Endothelial cell (in vitro differentiated cells): ENCODE measurements at places on chromosomes 13 and 19.

GRCh38 chr13:104810242-104810641 is 1725.2 kb downstream of the EFNB2 start:
- H3K36me3 ChIP-seq: no peaks in the 10 kb centered on the region
- H3K27ac ChIP-seq: no peak overlapping the region
- DNase-seq: no peak
- no peaks in the 10 kb centered on the region for H3K27me3 ChIP-seq
- no peaks in the 10 kb centered on the region for H3K4me1 ChIP-seq

- peaks cover 2% of the 10 kb centered on the region for H3K27me3 ChIP-seq
- no peak overlapping the region for H3K4me3 ChIP-seq
- no peaks in the 10 kb centered on the region for H3K36me3 ChIP-seq
These were observed 121.8 kb upstream of the OBI1 start for GRCh38 chr13:78780708-78781107.

DNA sequence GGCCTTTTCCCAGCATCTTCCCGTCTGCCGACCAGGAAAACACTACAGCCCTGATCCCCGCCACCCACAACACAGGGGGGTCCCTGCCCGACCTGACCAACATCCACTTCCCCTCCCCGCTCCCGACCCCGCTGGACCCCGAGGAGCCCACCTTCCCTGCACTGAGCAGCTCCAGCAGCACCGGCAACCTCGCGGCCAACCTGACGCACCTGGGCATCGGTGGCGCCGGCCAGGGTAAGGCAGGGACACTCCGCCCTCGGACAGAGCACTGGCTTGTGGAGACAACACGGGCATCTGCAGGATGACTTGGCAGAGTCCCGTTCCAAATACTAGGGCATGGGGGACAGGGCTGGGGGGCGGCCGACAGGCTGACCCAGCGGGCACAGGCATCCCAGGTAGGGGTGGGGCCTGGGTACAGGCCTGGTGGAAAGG is 31.1 kb downstream of the COMP start:
- H3K4me1 ChIP-seq: no peaks in the 10 kb centered on the region
- DNase-seq: no peak
- no peak overlapping the region for H3K4me3 ChIP-seq
- H3K27ac ChIP-seq: no peak overlapping the region
- no peaks in the 10 kb centered on the region for H3K36me3 ChIP-seq

- H3K27me3 ChIP-seq: peaks cover 7% of the 10 kb centered on the region
- peaks cover 12% of the 10 kb centered on the region for H3K4me1 ChIP-seq
- no peak for DNase-seq
- no peak overlapping the region for H3K27ac ChIP-seq
- H3K36me3 ChIP-seq: no peaks in the 10 kb centered on the region
- H3K4me3 ChIP-seq: peak overlapping the region; percentile 22
These were observed 19.4 kb upstream of the ADGRE5 start for GRCh38 chr19:14361824-14362223.
